ENCODE measurements at places on chromosomes 5 and 9. TPM values are rescaled to one million over a fixed set of nuclear protein-coding genes. Genes with fewer than 3 reads are reported as not detected.

The NR2F1-AS1 gene
- total RNA-seq: not detected

- no peak for DNase-seq
These were observed 156.8 kb upstream of the MSX2 start for GRCh38 chr5:174567506-174568141.

The TRAF2 gene
- 37.4 TPM for total RNA-seq

DNA sequence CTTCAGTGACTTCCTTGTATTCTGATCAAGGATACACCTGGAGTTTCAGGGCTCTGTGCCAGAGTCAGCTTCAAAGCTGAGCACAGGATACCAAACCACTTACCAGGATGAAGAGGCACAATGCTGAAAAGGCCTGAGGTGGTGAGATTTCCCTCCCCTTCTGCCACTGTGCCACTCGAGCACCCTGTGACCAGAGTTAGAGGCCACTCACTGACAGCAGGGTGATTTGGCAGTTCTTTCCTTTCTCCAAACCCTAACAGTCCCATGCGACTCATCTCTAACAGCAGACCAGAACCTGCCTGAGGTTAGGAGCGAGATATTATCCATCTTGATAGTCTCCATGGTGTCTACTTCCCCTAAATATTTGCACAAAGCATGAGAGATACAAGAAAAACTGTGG lies 1.8 kb downstream of the PLGRKT start:
- no peak for DNase-seq

The AGXT2 gene
- not detected for total RNA-seq

DNA sequence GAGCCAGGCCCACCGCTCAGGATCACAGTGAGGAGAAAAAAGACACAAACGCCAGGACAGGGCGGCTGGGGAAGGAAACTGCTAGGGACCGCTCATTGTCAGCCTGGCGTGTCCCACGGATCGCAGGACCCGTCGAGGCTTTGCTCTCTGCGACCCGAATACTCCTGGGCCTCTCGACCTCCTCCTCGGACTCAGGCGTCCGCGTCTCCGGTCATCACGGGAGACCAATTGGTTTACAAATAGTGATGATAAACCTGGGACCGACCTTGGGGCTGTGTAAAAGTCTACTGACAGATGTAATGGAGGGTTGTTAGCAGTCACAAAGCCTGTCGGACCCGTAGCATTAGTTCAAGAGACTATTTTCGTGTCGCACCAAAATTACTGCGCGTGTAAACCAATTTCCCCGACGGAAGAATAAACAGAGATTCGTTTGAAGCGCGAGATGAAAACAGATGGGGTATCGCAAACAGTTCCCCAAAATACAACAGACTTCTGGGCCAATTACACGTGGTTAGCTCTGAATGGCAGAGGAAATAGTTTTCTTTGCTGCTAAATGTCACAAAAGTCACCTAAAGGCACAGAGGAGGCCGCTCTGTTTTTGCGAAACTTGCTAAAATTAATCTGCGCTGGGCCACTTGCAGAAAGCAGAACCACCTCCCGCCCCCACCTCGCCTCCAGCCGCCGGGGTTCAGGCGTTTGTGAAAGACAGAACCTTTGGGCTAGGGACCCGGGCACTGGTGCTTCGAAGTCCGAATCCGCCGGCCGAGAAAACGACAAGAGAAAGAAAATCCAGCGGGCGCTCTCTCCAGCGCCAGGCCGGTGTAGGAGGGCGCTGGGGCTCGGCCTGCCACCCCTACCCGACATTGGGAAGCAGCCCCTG lies 67.6 kb downstream of the FOXD1 start:
- DNase-seq: peak; percentile 5

The AK8 gene
- total RNA-seq: 0.21 TPM

GRCh38 chr5:168408561-168409305 lies 77.5 kb upstream of the RARS1 start:
- DNase-seq: no peak

DNA sequence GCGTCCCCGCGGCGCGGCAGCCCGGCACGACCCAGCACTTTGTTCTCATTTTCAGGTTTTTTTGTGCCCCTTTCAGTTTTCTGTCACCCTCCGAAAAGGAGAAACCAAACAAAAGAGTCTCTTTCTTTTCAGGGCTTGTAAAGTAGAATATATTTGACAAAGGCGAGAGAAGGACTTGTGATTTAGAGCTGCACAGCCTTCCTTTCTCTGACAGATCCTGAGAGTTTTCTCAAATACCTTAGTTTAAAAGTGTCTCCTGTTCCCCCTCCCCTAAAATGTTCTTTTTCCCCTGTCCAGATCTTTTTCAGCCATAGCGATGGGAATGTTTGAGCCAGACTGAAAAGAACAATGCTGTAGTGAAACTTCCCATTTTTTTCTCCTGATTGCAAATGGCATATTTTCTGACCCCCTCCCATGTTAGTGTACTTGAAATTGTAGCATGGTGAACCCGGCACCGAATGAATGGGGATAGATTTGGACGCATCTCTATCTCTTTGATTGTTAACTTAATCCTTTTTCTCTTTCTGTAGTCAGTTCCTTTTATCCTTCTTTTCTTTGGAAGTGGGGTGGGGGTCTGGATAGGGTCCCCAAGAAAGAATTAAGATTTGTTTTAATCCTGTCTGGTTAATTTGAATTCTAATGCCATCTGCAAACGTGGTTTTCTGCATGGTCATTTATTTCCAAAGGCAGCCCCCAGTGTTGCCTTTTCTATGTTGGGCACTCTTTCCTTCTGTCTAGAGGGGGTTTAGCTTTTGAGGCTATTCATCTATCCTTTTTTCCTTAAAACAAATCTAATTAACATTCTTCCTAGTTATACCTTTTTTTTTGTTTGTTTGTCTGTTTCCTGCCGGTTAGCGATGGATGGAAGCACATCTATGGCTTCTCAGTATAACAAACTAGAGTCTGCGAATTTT lies 2.2 kb downstream of the ZSWIM6 start:
- DNase-seq: no peak

Data from activated CD4-positive, alpha-beta T cell treated with anti-CD3 and anti-CD28 coated beads for 36 hours (primary cell).